Activated CD4-positive, CD25-positive, alpha-beta regulatory T cell treated with anti-CD3 and anti-CD28 coated beads, Interleukin-2, amount 50 U/mL, for 72 hours (primary cell): ENCODE measurements at places on chromosomes 4 and X.

GRCh38 chr4:124636788-124637187 is 75.7 kb downstream of the ANKRD50 start:
- DNase-seq = no peak

DNA sequence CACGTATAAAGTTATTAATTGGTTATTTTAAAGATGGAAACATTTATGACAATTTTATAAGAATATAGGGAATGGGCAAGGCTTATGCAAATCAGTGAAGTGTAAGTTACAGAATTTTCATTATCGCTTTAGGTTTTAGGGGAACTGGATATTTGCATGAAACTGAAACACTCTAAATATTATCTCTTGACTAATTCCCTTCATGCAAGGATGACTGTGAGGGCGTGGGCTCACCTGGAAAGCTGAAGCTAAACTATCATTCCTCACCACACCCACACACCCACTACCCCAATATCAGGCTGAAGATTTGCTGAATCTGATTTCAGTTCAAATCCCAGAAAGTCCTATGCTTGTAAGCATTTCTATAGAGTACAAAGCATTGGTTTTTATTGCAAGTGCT is 81.7 kb upstream of the ARHGAP24 start:
- DNase-seq = no peak

- DNase-seq = no peak
These were observed 447.9 kb upstream of the TECRL start for GRCh38 chr4:64857198-64857597.

GRCh38 chr4:121034017-121034416 is 38.3 kb downstream of the NDNF start:
- no peak for DNase-seq

DNA sequence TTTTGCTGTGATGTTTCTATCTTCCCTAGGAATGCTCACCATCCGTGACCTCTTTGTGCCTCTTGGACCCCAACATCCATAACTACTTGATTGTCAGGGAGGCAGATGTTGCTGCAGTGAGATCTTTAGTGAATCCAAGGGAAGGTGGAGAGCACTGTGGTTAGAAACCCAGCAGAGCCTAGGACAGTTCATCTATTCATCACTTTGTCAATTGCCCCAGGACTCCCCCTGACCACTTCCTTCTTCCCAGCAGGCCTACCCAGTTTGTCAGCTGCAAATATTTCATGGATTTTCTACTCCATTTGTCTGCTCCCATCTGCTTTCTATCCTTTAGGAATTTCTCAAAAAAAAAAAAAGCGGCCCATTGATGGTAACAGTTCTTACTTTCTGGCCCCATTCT is 942.8 kb downstream of the PCDH7 start:
- DNase-seq = no peak

GRCh38 chr4:88965053-88965452 is 91.9 kb downstream of the FAM13A start:
- no peak for DNase-seq

- DNase-seq = no peak
These were observed 33.6 kb downstream of the TMEM154 start for GRCh38 chr4:152646221-152646620.

DNA sequence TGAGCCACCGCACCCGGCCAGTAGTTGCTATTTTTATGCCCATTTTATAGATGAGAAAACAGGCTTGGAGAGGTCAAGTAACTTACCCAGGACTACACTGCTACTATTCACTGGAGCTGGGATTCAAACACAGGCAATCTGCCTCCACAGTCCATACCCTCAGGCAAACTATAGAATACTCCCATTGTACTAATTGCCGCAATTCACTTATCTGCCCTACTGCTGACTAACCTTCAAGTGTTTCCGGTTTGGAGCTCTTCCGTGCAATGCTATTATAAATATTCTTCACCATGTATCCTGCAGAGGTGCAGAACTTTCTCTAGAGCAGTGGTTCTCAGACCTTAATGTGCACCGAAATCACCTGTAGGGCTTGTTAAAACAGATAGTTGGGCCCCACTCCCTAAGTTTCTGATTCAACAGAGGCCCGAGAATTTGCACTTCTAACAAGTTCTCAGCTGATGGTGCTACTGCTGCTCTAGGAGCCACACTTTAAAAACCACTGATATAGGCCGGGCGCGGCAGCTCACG is 1.9 kb upstream of the G3BP2 start:
- no peak for DNase-seq

DNA sequence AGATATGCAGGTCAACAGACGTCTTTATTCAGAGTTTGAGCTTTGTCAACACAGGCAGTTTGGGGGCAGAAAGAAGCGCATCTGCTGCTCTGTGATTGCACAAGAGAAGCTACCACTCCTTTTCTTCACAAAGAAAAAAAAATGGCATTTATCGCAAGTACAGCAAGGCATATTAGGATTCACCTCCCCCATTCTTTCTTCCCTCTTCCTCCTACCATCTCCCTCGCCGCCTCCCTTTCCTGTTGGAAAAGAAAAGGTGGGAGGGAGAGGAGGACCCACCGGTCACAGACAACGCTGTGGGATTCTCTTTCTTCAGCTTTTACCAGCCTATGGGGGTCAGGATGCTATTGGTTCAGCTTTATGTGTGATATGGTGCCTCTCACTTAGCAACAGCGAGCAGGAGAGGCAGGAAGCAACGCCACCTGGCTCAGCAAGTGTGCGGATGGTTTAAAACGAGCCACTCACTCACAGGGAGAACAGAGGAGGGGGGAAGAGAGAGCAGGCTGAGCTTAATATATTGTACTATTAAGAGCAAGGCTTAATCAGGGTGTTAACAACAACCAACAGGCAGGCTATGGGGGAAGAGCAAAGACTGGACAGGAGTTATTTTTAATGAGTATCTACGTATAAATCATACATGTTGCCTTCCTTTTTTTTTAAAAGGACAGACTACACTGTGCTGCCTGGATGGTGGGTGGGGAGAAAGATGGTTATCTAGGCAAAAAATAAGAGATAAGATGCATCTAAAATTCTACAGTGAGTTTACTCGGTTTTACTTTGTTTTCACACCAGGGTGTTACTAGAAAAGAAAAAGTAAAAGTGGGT is 104.7 kb downstream of the MAML3 start:
- peak; percentile 37 for DNase-seq

GRCh38 chr4:85834934-85835333 is 360.0 kb downstream of the ARHGAP24 start:
- DNase-seq = no peak
